ENCODE measurements at places on chromosomes 11 and 22.

DNA sequence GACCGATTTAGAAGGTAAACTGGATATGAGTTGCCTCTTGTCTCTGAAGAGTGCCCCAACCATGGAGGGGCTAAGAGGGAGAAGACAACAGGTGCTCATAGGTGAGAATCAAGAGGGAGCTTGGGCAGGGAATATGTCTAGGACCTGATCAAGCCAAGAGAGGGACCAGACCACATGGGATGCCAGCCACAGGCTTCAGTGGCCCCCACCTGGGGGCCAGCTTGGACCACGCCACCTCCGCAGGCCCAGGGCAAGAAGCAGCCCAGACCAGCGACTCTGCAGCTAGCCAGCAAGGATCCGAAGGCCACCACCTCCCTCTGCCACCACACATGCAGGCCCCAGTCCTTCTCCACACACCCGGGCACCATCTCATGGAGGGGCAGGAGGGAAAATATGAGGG is 92.5 kb upstream of the LDLRAD3 start:
- no peak for DNase-seq

- DNase-seq: no peak
These were observed 3.8 kb downstream of the TMEM121B start for GRCh38 chr22:17117400-17117799.

GRCh38 chr11:1559111-1559951 is 12.7 kb downstream of the DUSP8 start:
- peak; percentile 90 for DNase-seq

GRCh38 chr11:119340335-119341221 is at the start of gene C1QTNF5:
Gene C1QTNF5, minus strand, starts transcription at chr11:119340883. Its CDS starts 486 bp downstream, at chr11:119340397.
- peak; percentile 18 for DNase-seq

DNA sequence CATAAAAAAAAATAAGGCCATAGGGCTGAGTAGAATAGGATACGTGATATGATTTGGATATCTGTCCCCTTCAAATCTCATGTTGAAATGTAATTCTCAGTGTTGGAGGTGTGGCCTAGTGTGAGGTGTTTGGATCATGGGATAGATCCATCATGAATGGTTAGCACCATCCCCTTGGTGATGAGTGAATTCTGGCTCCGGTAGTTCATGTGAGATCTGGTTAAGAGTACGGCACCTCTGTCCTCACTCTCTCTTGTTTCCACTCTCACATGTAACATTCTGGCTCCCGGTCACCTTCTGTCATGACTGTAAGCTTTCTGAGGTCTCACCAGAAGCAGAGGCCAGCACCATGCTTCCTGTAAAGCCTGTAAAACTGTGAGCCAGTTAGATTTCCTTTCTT is 45.5 kb downstream of the RAB30 start:
- DNase-seq: no peak

DNA sequence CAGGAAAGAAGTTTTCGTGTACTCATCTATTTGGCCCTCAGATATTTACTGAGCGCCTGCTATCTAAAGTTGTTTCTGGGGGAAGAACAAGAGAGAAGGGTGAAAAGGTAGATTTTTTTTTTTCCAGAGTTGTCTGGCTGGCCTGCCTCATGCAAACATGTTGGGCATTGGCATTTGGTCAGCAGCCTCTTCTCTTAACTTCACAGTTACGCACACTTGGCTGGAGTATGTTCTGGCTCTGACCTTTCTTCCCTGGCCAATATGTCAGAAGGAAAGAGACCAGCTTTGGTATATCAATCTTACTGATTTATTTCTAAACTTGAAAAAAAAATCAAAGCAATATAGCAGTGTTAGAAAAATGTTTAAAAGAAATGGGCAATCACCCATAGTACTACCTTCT is 54.2 kb upstream of the GRAMD1B start:
- DNase-seq: no peak

- no peak for DNase-seq
These were observed 32.6 kb downstream of the MAPK1 start for GRCh38 chr22:21834869-21835268.

DNA sequence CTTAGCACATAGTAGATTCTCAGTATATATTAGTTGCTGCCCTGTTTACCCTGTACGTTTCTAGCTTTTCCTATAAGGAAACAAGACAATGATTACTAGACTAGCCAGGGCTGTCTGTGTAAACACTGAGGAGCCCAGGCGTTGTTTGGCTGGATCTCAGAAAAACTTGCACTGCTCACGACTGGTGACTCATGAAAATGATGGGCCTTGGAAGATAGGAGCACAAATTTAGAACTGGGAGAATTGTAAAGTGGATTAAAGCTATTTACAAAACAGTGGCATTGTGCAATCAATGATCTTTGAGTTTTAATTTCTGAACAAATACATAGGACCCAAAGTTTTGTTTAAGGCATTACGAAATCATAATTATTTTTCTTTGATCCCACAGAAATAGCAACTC is 276.9 kb downstream of the FAM76B start:
- DNase-seq: no peak

DNA sequence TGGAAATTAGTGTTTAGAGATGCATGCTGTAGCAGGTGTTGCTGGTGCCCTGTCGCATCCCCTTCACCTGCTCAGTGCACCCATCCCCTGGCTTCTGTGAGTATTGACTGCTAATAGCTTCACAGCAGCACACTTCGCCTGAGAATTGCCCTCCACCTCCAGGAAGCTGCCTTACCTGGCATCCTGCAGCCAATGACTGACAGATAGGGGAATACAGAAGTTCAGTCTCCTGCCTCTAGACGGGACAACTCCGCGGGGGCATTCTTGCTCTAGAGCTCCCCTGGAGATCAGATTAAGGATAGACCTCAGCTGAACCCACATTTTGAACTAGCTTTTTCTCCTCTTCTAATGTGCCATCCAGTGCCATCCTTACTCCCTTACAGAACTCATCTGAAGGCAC is 9.3 kb upstream of the CD3E start:
- DNase-seq: no peak

DNA sequence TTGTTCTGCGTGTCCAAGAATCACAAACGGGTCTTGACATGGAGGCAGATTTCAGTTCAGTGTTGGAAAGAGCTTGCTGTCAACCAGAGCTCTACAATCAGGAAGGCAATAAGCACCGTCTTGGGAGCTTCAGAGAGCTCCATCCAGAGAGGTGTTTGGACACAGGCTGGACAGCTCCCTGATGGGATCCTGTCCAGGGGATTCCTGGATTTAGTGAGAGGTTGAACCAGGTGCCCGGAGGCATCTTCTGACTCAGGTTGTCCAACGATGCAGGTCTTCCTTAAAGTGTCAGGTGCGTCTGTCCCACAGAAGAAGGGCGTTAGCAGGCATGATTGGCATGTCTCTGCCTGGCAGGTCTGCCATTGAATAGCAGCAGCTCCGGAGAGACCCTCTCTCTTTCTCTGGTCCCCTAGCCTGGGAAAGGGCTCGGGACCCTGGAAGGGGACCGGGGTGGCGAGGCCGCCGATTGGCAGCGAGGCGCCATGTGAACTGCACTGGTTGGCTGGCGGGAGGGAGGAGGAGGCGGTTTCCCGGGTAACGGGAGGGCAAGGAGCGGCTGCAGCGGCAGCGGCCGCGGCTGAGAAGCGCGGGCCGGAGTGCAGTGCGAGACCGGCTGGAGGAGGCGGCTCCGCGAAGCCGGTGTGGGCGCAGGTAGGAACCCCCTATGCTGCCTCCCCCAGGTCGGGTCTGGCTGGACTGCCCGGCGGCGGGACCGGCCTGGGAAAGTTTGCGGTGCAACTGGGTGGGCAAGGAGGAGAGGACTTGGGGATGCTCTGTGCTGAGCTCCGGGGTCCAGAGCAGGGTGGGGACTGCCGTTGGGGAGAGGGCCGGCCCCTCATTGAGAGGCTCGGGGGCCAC is 104.1 kb upstream of the E2F8 start:
- no peak for DNase-seq

DNA sequence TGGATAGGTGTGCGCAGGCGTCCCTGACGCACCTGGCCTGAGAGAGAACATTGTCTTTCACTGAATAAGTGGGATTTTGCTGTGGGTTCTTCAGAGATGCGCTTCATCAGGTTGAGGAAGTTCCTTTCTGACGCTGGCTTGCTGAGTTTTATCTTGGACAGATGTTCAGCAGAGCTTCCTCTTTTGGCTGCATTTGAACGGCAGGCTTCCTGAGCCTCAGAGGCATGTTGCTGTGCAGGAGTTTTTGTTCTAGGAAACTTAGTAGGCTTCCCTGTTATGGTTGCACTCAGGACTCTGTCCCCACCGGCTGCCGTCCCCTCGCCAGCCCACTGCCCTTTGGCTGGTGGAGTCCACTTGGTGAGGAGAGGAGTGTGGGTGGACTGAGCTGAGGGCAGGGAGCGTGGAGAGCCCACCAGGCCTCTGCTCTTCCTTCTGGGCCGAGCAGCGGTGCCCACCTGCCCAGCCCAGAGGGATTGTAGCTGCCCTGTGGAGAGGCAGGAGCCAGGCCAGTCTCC is 17.2 kb downstream of the FRMD8 start:
- DNase-seq: no peak

DNA sequence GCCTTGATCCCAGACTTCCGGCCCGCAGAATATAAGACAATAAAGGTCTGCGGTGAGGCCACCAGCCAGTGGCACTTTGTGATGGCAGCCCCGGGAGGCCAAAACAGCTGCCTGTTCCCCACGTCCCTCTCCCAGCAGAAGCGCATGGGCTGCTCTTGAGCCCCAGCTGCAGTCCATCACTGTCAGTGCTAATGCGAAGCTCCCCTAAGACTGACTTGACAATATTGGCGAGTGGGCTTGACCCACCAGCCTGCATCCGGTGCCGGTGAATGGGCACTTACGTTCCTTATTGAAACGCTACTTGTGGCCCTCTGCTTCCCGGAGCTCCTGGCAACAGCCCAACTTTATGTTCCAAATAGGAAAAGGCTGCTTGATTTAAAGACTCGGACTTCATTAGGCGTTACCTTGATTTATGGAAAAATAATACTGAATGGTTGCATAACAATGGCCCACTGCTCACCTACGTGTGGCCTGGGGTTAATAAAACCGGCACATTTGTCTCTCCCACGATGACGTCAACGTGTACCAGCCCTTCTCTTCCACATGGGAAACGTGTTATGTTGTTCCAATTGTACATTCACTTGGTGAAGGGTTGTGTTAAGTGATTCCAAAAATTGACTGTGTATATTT is 93.4 kb upstream of the SEPTIN5 start:
- no peak for DNase-seq

GRCh38 chr11:119583585-119583984 is 145.4 kb downstream of the NECTIN1 start:
- no peak for DNase-seq

DNA sequence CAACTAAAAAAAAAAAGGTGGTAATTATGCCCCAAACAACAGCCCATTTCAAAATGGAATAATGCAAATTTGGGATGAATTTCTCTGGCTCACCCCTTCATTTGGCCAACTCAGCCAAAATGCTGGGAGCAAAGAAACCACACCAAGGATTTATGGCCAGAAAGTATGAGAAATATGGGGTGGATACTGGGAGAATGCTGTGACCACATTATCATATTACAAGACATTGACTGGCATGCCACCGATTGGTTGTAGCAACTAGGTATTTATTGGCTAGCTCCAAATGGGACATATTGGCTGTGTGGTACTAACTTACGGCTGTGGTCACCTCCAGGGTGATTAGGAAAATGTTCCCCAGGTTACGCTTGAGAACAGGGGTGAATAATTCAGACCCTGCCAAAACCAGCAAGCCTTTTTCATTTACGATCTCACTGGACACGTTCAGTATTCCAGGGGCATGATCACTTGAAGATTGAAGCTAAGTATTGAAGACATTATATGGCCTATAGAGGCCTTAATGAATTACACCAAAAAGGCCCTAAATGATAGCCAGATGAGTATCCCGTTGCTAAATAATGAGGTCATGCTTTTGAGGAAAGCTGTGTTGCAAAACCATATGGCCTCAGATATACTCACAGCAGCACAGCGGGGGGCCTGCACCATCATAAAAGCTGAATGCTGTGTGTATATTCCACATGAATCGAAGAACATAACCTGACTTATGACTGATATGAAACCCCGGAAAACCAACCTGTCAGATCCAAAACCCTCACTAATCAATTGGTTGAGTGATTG is 3.8 kb upstream of the FDX1 start:
- no peak for DNase-seq

DNA sequence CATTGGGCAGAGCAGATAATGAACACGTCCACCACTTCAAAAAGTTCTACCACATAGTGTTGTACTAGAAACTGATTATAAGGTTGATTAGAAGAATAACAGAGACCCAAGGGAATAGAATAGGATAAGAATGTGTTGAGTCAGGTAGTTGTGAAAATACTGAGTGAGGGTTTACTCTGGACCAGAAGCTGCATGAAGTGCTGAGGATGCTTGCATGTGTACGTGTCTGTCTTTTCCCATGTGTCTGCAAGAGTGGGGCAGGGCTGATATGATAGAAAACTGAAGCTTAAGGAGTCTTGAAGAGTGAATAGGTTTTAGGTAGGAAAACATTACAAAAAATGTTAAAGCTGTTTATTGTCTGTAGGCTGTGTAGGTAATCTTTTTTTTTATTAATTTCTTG is 20.6 kb downstream of the TRPC6 start:
- DNase-seq: no peak

- DNase-seq: no peak
These were observed 628.8 kb upstream of the ANO5 start for GRCh38 chr11:21564095-21564494.

GRCh38 chr11:101726988-101727387 is 143.2 kb upstream of the TRPC6 start:
- no peak for DNase-seq

- DNase-seq: no peak
These were observed 23.4 kb upstream of the GRAMD4 start for GRCh38 chr22:46596819-46597218.

GRCh38 chr22:47067911-47068625 is 305.6 kb downstream of the TBC1D22A start:
- no peak for DNase-seq

GRCh38 chr11:95795627-95796295 is 5.5 kb downstream of the CEP57 start:
- DNase-seq: no peak

DNA sequence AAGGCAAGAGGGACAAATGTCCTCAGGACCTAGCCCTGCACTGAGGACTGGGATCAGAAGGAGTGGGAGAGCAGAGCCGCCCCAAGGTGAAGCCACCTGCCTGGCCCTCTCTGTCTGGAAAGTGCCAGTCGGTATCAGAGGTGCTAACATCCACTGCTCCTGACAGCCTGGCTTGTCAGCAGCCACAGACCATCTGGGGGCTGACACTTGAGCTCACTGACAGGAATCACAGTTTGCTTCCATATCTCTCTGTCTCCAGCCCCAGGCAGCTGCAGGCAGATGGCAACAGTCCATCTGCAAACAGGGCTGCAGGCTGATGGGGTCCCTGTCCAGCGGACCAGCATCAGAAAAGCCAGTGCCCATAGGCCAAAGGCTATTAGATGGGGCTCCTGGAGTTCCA is 5.5 kb downstream of the OPCML start:
- DNase-seq: no peak

Data from 8988T (cell line).